Posterior cingulate gyrus (tissue), 11 donors: ENCODE measurements at places on chromosomes 4 and X.

DNA sequence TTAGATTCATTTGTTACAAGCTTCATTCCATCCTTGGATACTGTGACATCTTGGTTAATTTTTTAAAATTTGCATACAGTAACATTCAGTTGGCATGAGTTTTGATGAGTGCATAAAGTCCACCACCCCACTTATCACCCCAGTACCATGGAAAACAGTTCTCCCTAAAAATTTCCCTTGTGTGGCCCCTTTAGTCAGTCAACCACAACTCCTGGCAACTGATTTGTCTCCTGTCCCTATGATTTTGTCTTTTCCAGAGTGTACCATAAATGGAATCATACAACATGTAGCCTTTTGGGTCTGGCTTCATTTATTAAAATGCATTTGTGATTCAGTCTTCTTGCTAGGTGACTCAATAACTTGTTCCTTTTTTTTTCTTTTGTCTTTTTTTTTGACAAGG lies 29.9 kb downstream of the RP2 start:
- DNase-seq, result no peak

GRCh38 chr4:7068883-7069282 lies 1.0 kb upstream of the GRPEL1 start:
- DNase-seq, result no peak

GRCh38 chr4:47704693-47705325 lies 133.1 kb downstream of the CORIN start:
- DNase-seq, result peak; percentile 26

- DNase-seq, result no peak
These were observed 608.6 kb downstream of the KLHL13 start for GRCh38 chrX:117508021-117508420.

GRCh38 chr4:22416403-22416802 lies 99.5 kb downstream of the ADGRA3 start:
- DNase-seq, result no peak

DNA sequence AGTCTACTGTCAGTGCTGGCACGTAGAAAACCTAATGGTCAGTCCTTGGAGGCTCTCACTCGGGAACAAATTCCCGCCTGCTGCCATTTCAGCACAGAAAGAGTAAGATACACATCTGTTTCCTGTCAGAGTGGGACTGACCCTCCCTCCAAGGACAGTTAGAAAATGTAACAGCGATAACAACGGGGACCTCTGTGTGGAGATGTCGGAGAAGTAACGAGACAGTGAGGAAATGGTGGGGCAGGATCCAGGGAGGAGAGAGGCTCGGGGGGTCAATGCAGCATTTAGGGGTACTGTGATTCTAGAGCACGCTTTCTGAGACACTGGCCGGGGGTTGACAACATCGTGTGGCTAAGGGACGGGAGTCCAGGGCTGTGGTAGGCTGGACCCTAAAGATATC lies 36.0 kb upstream of the SORCS2 start:
- DNase-seq, result no peak

DNA sequence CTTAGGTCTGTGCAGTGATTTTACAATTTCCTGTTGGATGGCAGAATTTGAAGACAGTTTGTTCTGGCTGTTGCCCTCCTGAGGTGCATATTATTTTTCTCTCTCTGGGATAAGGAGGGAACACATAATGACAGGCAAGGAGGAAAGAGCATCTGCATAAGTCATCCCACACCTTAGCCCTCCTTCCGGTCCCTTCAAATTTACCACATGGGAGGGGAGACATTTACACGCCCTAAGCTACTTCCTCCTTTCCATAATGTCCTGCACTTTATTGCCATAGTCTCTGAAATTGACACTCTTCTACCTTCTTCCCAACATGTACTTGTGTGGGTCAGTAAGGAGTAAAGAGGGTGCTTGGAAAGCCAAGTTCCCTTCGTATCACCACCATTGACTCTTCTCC lies 13.9 kb downstream of the SMPX start:
- DNase-seq, result no peak

DNA sequence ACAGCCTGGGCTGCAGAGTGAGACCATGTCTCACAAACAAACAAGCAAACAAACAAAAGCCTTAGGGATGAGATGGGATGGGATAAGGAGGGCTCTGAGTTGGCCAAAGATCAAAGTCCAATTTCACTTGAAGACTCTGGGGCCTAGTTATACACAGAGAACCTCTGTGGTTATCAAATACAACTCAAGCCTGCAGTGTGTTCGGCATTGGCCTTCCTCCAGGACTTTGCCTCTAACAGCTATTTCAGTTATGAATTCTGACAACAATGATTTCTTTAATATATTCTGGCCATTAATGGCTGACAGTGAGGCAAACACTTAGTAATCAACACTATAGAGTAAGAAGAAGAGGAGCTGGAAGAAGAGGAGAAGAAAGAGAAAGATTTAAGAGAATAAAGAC lies 171.1 kb downstream of the PDGFRA start:
- DNase-seq, result no peak

DNA sequence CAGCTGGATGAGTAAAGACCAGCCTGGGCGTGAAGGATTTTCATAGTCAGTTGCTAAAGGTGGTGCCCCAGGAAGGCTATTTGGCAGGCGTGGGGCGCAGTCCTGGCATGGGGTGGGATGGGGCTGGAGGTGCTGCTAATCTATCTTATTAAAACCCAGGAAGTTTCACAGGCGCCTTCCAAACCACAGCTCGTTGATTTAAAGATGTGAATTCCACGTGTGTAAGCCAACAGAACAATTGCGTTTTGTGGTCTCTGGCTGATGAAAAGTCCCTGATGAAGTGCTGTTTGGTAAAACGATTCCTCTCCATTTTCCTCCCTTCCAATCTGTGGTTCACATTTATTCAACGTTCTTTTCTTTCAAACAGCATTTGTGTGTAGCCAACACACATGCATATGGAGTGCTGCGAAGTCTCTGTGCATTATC lies 105.0 kb downstream of the TBL1X start:
- DNase-seq, result no peak

- no peak for DNase-seq
These were observed 90.7 kb downstream of the GRIA3 start for GRCh38 chrX:123274796-123275195.

- DNase-seq, result peak; percentile 82
These were observed 117.8 kb upstream of the NKX1-1 start for GRCh38 chr4:1523907-1524636.

DNA sequence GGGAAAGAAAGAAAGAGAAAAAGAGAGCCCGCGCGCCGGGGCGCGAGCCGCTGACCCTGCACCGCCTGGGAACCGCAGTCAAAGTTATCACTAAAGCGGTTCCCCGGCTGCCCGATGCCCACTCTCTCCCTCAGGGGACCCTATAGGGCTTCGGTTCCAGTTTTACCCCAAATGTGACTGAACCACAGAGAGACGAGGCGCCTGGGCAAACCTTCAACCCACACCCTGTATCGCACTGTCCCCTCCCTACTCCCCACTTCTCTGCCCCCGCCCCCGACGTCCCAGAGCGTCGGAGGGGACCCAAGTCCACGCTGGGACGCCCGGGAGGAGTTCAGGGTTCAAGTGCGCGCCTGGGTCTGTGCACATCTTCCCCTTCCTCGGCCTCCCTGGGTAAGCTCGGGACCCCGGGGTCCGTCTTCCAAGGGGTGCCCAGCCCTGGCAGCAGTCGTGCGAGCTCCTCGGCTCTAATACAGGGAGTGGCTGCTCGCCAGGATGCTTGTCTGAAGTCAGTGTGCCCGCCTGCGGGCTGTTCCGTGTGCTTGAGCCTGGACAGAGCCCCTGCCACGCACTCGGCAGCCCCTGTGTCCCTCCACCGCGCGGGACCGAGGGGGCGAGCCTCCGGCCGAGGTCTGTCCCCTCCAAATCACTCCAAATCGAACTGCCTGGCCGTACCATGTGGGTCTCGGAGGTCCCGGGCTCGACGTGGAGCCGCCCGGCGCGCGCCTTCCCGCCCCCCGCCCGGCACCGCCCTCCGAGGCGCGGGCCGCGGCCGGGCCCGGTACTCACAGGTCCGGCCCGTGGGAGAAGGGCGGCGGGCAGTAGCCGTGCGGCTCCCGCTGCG lies 960 bp downstream of the TRPC3 start:
- peak; percentile 81 for DNase-seq

GRCh38 chr4:175048906-175049305 lies 130.7 kb downstream of the ADAM29 start:
- DNase-seq, result no peak
